HTR-8/SVneo (cell line): ENCODE measurements at places on chromosomes 5 and 9.

- DNase-seq = no peak
Observed at GRCh38 chr5:140321796-140322195, 18.9 kb upstream of the PFDN1 start.

DNA sequence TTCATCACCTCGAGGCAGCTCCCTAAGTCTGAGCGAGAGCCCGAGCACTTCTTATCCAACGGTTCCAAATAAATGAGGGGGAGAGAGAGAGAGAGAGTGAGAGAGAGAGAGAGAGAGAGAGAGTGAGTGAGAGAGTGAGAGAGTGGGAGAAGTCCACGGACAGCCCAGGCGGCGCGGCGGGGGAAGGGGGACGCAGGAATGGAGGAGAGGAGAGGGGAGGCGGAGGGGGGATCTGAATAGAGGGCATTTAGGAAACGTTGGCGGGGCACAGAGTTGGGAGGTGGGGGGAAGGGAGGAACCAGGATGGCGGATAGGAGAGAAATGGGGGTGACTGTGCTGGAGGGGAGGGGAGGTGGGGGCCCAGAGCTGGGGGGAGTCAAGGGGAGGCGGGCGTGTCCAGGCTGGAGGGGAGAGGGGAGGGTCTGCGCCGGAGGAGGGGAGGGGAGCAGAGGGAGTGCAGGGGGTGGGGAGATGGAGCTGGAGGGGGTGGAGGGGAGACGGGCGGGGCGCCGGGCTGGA, 398 bp upstream of the BASP1 start:
- DNase-seq = peak; percentile 83

DNA sequence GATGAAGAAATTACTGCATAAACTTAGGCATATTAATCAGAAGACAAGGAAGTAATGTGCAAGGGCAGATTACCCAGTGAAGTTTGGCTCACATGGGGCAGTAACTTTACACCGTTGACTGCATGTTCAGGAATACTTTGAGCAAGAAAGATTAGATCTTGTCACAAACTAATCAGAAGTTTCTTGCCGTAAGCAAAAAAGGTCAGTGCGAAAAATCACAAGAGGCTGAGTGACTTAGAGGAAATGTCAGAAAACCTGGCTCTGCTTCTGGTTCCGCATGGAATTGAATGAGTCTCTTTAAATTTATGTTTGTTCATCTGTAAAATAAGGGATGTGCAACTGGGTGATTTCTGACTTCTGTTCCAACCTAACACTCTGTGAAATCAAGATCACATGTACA, 64.4 kb downstream of the PARP8 start:
- no peak for DNase-seq

GRCh38 chr5:54881286-54882005, 103.9 kb downstream of the ESM1 start:
- no peak for DNase-seq

GRCh38 chr9:121744002-121744686, 92.7 kb downstream of the DAB2IP start:
- peak; percentile 29 for DNase-seq

DNA sequence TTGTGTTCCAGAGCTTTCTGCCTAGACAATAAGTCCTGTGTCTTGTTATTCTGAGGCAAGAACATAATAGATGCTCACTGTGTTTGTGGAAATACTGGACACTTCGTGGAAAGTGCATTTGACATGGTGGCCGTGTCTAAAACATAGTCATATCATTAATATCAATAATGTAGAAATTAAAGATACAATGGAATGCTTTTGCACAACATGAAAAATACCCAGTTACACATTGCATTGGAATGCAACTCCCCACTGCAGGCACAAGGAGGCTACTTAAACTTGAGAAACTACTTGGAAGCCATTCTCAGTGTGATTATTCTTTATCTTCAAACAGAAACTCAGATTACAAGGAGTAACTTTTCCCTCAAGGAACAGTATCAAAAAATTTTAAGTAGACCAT, 145.3 kb upstream of the ZNF462 start:
- DNase-seq = peak; percentile 25

DNA sequence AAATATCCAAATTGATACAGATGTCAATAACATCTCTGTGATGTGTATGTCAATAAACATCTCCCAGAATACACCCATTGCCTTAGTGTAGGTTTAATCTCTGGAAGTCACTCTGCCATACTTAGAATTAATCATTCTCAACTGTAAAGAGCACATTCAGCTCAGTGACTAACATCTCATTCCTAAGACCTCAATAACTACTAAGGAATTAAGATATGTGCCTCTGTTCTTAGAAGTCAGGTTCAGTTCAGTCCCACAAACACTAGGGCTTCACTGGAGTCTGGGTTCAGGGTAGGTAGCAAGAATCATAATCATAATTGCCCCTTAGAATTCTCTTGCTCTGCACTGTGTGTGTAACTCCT, 31.7 kb downstream of the UGCG start:
- DNase-seq = no peak

- no peak for DNase-seq
Observed at GRCh38 chr5:107487056-107487542, 183.6 kb downstream of the EFNA5 start.

DNA sequence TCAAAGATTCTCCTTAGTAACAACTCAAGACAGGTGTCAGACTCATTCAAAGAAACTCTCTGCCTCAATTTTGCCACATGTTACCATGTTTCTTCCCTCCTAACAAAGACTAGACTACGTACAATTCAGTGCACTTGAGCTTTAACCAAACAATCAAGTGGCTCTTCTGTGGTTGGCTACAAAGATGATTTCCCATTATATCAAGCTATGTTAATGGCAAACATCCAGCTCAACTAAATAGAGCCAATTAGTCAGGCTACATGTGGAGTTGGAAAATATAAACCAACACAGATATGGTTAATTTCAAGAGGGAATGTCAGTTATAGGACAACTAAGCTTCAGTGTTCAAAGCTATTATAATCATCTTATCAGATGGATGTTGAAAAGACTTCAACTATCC, 29.2 kb upstream of the ADRA1B start:
- no peak for DNase-seq

GRCh38 chr5:73298251-73298771, 125.3 kb downstream of the TMEM174 start:
- no peak for DNase-seq

DNA sequence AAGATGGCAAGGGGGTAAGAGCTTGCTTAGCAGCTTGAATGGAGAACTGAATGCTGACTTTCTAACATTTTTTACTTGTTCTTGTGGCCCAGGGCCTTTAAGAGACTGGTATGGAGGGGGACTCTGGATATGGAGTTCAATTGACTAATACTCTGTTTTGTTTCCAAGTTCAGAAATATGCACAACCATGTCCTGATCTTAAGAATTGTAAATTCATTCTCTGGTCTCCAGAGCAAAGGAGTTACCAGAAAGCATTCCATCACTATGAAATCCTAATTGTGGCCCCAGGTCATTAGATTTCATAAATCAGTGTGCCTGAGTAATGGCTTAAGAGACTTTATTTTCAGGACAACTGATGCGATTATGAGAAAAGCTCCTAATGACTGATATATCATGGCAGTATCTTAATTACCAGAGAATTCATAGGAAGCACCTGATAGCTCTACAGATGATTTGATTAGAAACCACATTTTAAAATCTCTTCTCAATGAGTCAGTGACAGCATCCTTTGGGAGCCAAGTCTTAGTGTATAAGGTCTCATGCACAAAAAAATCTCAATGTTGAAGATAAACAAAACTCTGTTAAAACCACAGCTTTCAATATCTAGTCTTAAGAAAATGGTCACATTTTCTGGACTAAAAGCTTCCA, 613.6 kb upstream of the KLF4 start:
- DNase-seq = no peak

GRCh38 chr9:91416096-91416712, 7.4 kb downstream of the NFIL3 start:
- no peak for DNase-seq

- no peak for DNase-seq
Observed at GRCh38 chr9:127457191-127457878, 6.0 kb downstream of the LRSAM1 start.

DNA sequence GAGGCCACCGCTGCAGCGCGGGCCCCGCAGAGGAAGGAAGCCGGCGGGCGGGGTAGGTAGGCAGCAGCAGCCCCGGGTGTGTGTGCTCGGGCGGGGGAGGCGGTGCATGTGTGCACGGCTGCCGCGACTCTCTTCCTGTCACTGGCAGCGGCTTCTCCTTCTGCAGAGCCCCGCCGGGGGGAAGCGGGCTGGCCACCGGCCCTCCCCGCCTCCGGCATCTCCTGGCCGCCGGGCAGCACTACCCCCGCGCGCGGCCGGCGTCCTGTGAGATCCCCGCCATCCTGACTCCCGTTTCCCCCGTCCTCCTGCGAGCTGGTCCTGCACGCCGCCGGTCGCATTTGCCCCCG, 315 bp downstream of the PIK3R1 start:
- peak; percentile 22 for DNase-seq
